ENCODE measurements at places on chromosomes 1 and 21.

- DNase-seq, result no peak
Measured at GRCh38 chr1:118488787-118489186, 303.8 kb upstream of the SPAG17 start.

GRCh38 chr1:92968138-92969032 is 7.1 kb upstream of the DIPK1A start:
- no peak for DNase-seq

DNA sequence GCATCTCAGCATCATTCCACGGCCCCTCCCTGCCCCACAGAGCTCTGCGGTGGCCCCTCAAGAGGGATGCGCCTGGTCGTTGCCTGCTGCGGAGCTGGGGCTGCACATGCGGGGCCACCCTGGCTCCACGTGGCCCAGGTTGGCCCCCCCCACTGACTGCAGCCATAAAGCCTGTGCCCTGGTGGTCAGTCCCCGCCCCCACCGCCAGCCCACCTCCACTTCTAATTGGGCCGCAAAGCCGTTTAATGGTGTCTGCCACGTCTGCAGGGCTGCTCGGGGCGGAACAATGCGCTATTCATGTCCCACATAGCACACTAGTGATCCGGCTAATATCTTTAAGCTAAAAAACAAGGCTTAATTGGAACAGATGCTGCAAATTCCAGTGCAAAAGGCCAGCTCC is 33.5 kb upstream of the ACTRT2 start:
- DNase-seq, result no peak

- no peak for DNase-seq
Measured at GRCh38 chr1:115705085-115705951, 63.2 kb downstream of the CASQ2 start.

- DNase-seq, result no peak
Measured at GRCh38 chr1:3135744-3136455, 66.9 kb downstream of the PRDM16 start.

DNA sequence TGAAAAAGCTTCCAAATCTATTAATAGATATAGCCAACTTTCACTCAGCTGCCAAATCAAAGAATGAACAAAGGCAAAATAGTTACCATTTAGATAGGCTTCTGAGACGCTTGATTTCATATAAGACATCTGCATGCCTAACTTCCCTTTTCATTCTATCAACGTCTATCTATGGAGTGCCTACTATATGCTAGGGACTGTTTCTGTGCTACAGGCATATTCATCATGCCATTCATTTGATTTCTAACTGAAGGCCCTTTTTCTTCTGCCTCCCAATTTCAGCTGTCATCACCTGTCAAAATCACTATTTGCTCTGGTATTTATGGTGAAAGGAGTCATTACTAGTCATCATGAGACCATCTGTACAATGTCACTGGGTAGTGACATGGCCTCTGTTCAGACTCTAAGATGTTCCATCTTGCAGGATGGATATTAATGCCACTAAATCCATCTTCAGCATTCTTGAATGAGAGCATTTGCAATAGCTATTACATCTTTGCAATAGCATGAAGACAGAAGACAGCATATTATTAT is 4.3 kb upstream of the KRTAP13-1 start:
- DNase-seq, result no peak

GRCh38 chr1:65425697-65426096 is 5.2 kb downstream of the LEPR start:
- no peak for DNase-seq

GRCh38 chr1:93714356-93714755 is 32.7 kb upstream of the BCAR3 start:
- no peak for DNase-seq

DNA sequence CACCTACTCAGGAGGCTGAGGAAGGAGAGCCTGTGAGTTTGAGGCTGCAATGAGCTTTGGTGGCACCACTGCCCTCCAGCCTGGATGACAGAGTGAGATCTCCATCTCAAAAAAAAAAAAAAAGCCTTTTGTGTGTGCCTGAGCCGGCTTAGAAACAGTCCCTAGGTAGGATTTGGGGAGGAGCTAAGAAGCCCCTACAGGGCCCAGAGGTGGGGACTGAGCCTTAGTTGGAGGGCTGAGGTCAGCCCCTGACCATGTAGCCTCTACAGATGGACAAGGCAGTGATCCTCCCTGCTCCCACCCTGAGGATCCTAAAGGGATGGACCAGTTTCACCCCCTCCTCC is 2.5 kb downstream of the ADAMTSL4 start:
- DNase-seq, result no peak

- no peak for DNase-seq
Measured at GRCh38 chr1:178066908-178067614, 26.8 kb upstream of the RASAL2 start.

DNA sequence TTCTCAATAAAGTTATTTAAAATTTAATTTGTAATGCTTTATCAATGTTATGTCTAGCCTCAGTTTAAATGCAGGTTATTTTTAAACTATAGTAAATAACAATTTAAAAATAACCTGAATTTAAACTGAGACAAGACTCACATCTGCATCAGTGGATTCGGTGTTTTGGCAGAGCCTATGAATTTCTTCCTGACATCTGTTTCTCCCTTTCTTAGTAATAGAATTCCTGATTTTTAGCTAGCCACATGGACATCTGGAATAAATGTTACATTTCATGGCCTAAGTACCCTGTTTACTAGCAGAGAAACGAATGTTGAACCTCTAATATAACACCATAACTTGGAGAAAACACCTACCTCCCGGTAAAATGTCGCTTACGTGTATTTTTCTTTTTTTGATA is 1141.6 kb upstream of the ADGRL2 start:
- DNase-seq, result no peak

DNA sequence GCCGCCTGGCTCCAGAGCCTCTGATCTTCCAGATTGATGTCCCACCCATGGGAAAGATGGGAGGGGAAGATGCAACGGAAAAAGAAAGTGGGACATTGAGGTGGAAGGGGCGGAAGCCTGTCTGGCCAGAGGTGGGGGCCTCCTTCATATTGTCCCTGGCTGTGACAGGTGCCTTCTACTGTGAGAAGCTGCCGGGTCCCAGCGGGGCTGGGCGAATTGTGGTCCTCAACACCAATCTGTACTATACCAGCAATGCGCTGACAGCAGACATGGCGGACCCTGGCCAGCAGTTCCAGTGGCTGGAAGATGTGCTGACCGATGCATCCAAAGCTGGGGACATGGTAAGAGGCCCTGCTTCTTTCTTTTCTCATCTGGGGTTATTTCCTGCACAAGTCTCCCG is 5.6 kb upstream of the XKR8 start:
- DNase-seq, result no peak

- DNase-seq, result no peak
Measured at GRCh38 chr1:94992161-94992560, 65.3 kb upstream of the CNN3 start.

DNA sequence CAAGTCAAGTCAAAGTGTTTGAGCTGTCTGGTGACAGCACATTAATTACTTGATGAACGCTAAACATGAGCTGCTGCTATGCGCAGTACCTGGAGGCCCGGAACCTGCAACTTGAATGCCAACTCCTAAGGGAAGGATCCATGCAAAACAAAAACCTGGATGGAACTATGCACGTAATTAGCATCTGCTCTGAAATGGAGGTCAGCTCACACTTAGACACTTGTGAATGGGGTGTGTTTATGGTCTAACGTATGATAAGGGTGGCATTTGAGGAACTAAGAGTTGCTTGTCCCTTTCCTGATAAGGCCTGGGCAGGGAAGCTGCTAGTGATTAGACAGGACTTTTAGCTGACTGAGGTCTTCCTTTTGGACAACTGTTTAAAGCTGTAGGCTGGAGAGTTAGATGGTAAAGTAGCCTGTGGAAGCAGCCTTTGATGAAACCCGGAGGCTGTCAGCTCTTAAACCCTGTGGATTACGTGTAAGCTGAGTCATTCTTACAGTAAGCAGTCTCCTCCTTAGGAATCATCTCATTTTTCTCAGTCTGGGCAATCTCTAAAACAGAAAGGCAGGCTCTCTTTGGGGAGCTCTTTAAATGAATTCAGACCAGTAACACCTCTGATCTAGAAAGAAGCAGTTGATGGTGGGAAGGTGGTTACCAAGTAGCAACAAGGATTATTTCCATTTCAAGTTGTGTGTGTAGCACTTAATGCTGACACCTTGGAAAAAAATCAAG is 6.8 kb downstream of the TENT5C start:
- no peak for DNase-seq

DNA sequence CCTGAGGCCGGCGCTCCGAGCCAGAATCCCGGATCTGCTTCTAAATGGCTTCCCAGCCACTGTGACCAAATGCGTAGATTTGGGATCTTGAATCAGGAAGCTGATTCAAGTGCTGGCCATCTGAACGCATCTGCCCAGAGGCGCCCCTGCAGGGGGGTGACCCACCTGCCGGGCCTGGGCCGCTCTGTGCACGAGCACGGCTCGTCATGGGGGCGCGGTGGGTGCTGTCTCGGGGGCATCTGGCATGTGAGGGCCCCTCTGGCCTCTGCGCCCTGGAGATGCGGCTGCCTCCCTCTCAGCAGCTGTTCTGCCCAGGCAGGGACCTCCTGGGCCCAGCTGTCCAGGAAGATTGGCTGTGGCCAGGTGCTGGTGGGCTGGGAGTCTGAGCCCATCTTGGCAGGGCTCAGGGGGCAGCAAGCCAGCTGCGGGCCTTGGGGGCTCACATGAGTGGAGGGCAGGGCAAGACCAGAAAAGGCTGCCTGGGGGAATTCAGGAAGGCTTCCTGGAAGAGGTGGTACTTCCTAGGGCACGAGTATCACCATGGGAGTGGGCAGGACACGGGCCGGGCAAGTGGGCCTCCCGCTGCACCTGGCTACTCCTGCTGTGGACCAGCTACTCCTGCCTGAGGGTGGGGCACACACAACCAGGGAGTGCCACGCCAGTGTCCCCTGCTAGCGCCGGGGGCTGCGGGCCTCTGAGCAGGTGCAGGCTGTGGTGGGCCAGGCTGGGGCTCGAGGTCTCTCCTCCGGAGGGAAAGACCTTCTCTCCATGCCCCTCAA is 25.1 kb downstream of the PLCH2 start:
- DNase-seq, result no peak

GRCh38 chr1:117631359-117632160 is 25.7 kb downstream of the TENT5C start:
- DNase-seq, result no peak

DNA sequence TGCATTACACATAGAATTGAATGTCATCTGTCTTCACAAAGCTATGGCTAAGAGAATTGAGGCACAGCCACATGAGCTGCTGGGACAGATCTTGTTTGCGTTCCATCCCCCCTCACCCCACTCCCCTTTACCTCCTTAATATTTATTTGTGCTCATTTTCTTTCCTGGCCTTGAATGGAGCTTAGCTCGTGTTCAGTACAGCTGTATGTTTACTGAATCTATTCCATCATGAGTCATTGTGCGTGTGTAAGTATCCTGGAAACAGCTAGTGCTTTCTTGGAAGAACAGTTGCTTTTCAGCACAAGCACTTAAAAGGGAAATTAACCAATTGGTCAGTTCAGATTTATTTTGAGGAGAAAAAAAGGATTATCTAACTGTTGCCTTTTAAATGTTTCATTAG is 14.7 kb downstream of the PROX1 start:
- no peak for DNase-seq

- no peak for DNase-seq
Measured at GRCh38 chr1:7388488-7389185, 382.5 kb upstream of the VAMP3 start.

GRCh38 chr1:200022239-200022804 is 5.2 kb upstream of the NR5A2 start:
- DNase-seq, result no peak
